HCT116 (cell line): ENCODE measurements at places on chromosomes 5 and 9.

DNA sequence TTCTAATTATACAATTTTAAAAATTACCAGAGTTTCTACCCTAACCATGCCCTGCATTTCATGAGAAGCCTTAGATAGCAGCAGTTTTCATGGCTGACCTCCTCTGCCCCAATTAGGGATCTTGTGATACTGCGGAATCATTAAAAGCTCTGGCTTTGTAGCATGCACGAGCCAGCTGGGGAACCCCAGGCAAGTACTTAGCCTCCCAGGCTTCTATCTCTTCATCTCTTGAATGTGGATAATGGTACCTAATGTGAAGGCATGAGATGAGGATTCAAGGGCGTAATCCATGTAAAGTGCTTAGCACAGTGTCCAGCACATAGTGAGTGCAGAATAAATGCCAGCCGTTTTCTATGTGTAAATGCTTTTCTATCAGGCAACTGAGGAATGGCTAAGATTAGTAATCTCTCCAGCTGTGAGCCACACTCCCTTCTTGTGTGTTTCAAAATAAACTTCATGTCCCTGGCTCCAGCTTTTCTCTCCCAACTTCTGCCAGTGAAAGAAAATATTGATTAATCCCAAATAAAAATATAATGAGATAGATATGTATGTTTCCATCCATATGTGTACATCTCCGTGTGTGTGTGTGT lies 88.4 kb downstream of the APBA1 start:
- no peak for DNase-seq

DNA sequence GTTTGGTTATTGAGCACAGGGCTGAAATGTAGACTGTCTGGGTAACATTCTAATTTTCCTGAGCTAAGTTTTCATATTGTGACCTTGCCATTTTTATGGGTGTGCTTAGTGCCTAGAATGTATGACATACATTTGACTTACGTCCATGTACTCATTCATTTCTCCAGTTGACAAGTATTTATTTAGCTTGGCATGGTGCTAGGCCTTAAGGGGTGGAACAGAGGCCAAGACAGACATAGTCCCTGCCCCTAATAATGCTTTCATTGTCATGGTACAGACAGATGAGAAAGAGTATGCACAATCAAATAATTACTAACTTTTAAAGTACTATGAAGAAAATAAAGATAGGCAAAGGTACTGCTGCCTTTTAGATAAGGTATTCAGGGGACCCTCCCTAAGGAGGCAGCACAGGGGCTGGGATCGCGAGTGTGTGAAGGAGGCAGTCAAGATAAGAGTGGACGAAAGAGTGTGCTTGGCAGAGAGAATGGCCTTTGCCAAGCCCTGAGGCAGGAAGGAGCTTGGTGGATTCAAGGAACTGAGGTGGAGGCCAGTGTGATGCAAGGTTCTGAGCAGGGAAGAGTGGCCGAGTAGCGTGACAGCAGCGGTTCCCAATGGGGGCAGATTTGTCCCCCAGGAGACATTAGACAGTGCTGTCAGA lies 128.0 kb downstream of the PIP5K1B start:
- no peak for DNase-seq

GRCh38 chr9:98995971-98996504 lies 52.3 kb downstream of the COL15A1 start:
- DNase-seq = no peak

DNA sequence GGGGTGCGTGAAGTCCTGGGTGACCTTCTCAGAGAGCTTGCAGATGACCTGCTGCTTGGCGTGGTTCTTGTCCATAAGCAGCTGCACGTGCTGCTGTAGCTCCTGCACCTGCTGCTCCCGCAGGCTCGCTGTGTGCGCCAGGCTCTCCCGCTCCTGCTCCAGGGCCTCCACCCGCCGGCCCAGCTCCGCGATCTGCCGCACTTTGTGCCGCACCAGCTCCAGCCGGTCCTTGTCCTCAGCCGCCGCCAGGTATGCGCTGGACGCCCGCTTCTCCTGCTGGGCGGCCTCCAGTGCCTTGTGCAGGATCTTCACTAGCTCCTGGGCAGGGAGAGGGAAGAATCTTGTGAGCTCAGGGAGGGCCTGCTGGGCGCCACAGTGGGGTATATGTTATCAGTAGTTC lies 28.5 kb upstream of the CORO2A start:
- no peak for DNase-seq

DNA sequence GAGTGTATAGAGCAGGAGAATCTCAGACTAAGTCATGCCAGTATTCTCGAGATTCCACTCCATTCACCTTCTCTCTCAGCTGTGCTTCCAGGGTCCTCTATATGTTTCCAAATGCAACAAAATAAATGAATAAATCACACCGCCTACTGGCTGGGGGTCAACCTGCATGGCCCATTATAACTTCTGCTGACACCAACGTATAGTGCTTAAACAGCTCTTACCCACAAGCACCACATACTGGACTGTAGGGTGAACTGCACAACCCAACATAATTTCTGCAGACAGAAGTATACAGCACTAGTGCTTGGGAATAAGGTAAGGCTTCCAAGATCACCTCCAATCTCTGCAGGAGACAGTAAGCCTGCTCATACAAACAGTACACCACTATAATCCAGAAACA lies 33.1 kb upstream of the HTR4 start:
- DNase-seq = peak; percentile 64

GRCh38 chr9:134867917-134868750 lies 12.5 kb upstream of the FCN2 start:
- DNase-seq = no peak

DNA sequence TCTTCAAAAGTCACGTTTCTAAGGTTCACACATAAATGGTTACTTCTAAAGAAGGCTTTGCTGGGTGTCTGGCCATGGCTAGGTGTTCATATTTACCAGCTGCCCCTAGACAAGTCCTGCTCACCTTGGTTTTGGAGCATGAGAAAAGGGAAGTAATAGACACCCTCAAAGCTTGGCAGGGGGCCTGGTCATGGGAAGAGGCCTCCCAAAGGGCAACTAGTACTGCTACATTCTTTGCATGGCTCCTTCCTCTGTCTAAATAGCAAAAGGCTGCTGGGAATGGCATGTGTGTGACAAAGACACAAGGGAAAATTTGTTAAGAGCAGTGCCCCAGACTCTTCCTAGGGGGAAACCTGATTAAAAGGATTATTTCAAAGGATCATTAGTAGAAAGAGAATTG lies 93.4 kb downstream of the NRG2 start:
- DNase-seq = no peak

DNA sequence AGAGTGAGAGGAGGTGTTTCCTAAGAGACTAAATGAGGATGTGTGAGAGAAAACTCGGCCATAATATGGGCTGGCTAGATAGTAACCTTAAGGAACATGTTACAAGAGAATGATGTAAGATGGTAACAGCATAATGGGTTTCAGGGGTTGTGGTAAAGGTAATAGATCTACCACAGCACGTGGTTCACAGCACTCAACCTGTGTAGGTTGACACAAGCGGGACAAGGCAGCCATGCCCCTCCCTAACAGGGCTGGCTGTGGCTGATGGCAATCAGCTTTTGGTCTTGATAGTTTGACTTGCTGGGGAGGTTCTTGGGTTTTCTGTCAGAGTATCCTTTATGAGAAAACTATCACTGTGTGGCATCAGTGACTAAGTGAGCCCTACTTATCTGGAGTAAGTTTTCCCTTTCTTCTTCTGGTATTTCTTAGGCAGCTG lies 138.6 kb downstream of the TRIO start:
- no peak for DNase-seq

DNA sequence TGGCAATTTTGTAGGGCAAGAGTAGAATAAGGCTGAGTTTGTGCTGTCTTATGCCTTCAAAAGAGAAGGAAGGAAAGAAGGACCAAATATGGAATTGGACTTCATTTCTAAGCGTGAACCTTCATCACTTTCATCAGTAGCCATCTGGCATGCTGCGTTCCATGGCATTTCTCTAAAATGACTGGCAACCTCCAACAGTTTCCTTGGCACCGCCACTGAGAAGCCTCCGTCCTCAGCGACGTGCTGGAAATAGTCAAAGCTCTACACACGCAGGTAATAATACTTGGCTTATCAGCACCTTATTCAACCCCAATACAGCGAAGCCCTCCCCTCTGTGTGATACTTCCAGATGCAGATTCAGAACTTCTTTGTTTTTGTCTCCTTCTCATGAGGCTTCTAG lies 169.7 kb upstream of the CD180 start:
- DNase-seq = no peak

DNA sequence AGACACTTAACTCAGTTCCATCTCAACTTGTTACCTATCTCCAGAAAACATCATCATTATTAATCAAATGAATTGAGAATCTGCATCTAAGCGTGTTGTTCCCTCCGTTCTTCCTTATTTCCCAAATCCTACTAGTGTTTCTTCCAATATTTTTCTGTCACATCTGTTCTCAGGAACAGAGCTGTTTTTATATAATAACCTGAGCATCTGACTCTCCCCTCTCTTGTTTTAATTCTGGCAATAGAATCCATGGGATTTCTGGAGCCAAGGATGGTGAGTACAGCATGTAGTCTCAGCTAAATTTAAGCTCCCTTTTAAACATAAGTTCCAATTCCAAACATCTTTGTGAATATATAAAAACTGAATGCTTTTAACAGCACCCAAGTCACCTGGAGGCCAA lies 558.3 kb downstream of the DTWD2 start:
- no peak for DNase-seq

DNA sequence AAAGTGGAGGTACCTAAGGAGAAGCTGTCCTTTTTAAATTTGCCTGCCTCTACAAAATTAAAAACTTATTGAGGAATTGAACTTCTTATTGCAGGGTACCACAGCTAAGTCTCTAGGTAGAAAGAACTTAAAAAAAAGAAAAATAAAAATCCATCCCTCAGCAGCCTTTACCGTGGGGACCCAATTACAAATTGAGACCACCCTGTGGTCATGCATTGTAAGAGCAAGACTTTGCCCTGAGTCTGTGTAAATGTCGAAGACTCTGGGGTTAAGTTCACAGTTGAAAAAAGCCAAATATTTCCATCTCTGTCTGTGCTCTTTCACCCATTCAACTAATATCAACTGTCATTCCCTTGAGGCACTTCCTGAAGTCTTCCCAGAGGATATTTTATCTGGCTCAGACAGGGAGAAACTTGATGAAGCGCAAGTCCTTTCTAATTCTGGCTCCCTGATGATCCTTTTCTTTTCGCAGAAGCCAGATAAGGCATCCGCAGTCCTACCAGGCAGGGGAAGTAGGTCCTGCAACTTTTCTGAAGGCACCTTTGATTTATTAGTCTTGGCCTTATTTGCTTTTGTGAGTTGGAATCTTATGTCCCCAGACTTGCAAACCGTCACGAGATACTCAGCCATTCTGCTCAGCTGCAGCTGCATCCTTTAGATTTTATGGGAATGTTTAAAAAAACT lies 323.8 kb upstream of the WWC1 start:
- DNase-seq = no peak

DNA sequence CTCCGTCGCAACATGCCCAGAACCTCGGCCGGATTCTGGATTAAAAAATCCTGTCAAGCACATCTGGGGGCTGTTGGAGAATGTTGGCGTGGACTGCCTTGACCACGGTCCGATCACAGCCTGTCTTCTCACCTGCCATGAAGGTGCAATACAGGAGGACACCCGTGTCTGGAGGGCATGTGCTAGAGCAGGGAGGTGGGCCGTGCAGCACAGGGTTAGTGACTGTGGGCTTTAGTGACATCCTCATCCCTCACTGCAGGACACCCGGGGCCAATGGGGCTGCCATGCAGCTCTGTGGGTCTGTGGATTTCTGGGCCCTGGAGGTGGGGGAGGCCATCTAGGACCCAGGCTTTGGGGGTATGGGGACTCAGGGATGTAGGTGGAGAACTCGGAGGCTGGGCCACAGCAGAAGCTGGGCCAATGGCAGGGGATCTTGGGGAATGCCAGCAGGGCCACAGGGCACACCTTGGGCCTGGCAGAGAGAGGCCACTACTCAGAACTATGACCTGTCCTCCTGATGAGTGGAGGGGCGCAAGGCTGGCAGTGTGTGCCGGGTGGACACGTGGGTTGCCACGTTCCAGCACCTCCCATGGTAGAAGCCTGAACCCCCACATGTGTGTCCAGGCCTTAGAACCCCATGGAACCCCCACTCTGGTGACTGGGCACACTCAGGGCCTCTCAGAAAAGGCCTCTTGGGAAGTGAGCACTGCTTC lies 23.3 kb downstream of the ZDHHC11B start:
- no peak for DNase-seq

DNA sequence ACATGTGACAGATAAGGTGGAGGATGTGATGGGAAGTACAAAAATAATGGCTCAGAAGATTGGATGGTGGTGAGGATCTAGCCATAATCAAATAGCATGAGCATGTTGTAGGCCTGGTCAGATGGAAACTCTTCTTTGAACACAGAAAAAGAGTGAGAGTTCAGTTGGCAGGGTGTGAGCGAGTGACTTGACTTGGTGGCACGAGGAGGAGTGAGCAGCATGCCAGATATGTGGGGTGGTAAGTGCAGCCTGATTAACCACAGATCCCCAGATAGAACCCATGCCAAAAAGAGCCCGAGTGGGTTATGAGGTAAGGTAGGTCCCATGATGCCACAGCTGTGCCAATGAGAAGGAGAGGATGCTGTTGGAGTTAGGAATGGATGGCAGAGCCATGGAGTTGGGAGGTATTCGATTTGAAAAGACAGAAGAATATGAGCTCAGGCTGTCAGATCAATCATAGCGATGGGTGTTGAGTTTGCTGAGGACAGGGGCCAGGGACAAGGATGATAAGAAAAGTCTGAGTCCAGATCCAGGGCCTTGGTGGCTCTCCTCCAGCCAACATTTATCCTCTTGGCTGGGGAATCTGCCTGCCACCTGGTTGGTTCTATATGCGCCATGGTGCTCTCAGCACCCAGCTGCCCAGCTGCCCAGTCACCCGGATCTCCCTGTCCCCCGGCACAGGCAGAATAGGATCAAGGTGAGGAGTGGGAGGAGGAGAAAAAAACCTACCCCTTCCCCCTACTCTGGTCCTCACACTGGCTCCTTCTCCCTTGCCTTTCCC lies 16.5 kb downstream of the GARNL3 start:
- no peak for DNase-seq

DNA sequence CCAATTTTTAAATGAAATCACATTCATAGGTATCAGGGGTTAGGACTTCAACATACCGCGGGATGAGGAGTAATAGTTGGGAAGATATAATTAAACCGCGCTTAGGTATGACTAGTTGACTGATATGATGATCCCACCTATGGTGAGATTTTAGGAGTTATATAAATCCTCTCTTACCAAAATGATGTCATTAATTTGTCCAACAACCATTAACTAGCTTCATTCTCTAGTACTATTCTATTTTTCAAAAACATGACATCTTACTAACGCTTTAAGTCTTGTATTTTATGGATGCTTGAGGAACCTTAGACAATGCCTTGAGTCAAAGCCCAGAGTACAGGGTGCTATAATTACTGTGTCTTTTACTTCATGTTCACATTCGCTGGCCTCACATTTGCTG lies 59.6 kb upstream of the PIK3R1 start:
- no peak for DNase-seq

DNA sequence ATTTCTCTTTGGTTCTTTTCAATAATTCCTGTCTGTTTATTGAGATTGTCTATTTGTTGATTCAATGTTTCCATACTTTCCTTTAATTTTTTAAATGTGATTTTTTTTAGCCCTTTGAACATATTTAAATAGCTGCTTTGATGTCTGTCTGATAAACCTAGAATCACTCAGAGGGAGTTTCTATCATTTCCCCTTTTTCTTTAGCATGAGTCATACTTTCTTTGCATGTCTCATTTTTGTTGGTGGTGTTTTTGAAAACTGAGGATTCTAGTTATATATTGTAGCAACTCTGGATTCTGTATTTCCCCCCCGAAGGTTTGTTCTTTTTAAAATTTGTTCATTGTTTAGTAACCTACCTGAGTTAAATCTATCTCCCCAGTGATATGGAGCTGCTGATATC lies 24.2 kb upstream of the ZNF618 start:
- no peak for DNase-seq

GRCh38 chr5:138745268-138745667 lies 8.0 kb upstream of the CTNNA1 start:
- no peak for DNase-seq
